GM03348 (cell line): ENCODE measurements at places on chromosomes 7 and 10.

- DNase-seq: no peak
These were observed 13.8 kb upstream of the ZCCHC24 start for GRCh38 chr10:79459243-79459642.

GRCh38 chr7:11507929-11508328 is 324.1 kb downstream of the THSD7A start:
- no peak for DNase-seq

- DNase-seq: peak; percentile 33
These were observed 494.0 kb downstream of the TNS3 start for GRCh38 chr7:47087866-47088265.

DNA sequence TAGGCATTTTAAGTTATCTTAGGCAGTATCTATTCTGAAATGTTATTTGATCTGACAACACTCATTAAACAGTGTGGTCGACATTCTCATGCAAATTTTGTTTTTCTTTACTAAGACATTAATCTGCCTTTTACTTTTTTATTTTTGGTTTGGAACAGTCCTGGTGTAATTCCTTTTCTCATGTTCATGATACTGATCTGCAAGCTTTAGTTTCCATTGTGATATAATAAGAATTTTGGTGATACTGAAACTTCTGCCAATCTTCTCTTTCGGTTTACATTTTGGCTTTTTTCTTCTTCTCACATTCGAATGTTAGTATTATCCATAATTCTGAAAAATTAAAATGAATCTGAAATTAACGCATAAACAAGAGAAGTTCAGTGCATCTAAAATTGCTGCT is 281.9 kb upstream of the MTPN start:
- no peak for DNase-seq

GRCh38 chr10:19014498-19014897 is 34.1 kb upstream of the MALRD1 start:
- no peak for DNase-seq

DNA sequence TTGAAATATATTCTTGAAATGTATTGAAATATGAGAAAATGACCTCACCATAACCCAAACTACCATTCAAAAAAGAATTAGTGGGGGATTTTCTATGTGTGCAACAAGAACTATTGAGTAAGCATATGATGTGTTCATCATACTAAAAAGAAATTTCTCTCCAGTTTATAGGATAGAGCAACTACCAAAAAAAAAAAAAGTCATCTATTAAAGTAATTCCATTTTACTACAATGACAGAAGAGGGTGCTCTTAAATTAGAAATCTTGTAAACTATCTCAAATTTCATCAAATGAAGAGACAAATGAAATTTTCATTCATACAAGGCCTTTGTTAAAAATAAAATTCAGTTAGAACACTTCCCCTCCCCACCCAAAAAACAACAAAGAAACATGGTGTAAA is 195.4 kb upstream of the PLXDC2 start:
- peak; percentile 11 for DNase-seq
